ENCODE measurements at places on chromosomes 7 and 10. TPM values are rescaled to one million over a fixed set of nuclear protein-coding genes. Genes with fewer than 3 reads are reported as not detected.

DNA sequence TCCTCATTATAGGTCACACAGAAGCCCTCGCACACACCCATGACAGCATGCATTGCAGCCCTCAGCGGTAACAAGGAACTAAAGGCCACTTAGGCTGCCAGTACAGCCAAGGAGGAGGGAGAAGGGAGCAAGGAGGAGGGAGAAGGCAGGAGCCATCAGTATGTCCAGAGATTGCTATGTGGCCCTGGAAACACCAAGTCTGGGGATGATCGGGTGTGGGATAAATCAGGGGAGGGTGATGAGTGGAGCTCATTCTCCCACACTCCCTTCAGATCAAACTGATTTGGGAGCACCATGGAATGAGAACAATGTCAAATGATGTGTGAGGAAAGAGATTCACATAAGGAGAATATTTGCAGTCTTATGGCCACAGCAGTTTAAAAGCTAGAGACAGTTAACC lies 350.9 kb downstream of the TNS3 start:
- DNase-seq, result no peak

- no peak for DNase-seq
Measured at GRCh38 chr10:71719464-71720201, at the start of gene C10orf105. C10orf105 (minus strand) TSS chr10:71719778; CDS start chr10:71716337, 3,441 bp downstream.

GRCh38 chr7:18144166-18144565 lies 116.5 kb upstream of the PRPS1L1 start:
- no peak for DNase-seq

DNA sequence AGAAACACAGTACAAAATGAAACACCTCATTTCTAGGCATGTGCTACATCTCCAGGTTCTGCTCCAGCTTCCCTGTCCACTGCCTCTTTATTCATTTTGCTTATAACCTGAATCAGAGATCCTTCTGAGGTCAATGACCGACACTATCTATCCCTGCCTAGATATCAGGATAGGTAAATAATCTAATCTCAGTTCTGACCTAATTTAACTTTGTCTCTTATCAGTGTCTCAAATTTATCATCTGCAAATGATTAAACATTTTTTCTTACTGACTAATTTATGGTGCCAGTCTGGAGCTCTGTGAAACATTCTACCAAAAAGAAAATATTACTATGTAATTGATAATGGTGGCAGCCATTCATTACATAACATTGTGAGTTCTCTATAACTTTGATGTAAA lies 61.1 kb downstream of the SGCE start:
- no peak for DNase-seq

DNA sequence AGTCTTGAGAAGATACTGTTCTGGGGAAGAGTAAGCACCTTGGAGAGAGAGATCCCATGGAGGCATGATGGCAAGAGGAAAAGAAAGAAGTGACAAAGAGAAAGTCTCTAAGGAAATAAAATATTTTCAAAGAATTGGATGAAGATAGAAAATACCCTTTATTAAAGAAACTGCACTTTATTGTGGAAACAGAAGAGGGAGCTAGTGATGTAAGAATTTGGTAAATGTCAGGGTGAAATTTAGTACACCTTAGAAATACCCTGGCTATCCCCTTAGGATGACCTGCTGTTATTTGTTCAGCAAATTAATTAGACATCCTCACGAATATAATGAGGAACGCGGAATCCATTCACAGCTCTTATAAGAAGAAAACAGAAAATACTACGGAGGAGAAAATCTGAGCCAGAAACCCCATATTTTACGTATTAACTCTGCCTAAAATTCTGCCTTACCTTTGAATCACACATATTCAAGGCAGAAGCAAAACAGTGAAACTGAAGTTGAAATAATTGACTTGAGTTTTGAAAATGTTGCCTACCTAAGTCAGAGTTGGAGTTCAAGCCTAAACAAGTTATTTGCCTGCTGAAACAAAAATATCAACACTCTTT lies 90.7 kb downstream of the TFPI2 start:
- no peak for DNase-seq

DNA sequence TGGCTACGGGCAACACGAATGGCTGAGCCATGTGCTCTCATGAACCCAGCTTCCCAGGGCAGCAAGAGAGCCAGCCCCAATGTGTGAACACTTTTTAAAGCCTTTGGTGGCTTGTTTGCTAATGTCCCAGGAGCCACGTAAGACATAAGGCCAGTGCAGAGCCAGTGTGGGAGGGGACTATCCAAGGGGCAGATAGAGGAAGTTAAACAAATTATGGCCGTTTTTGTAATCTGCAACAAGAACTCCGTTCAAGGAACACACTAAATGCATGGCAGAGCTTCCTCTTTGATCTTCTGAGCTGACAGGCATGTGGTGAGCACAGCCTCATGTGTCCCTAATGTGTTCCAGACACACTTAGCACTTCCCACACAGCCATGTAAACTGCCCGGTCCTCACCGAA lies 133.3 kb downstream of the TEX36 start:
- DNase-seq, result no peak

DNA sequence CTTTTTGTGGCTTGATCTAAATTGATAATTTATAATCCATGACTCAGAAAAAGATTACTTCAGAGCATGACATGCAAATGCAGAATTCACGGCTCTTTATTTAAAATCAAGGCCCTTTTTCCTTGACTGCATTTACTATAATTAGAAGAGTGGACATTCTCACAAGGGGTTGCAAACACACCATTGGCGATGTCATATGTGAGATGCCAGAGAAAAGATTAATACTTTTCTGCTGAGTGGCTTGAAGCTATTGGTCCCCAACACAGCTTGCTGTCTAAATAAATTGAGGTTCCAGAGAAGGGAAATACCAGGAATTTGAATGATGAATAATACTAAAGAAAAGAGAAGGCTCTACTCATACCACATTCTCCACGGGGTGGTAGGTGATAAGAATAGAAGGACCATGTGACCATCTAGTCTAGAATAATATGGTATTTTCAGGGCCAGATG lies 78.7 kb upstream of the ARID5B start:
- no peak for DNase-seq

DNA sequence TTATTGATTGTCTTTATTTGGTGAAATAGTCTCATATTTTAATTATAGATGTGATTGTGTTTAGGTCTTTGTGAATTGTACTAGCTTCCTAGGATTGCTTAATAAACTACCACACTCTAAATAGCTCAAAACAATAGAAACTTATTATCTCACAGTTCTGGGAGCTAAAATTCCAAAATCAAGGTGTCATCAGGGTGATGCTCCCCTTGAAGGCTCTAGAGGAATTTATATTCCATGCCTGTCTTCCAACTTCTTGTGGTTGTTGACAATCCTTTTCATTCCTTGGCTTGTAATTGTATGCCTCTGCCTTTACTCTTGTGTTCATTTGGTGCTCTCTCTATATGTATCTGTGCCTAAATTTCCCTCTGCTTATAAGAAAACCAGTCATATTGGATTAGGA lies 155.3 kb upstream of the AKR1E2 start:
- no peak for DNase-seq

GRCh38 chr7:148999192-148999591 lies 29.1 kb downstream of the PDIA4 start:
- no peak for DNase-seq

DNA sequence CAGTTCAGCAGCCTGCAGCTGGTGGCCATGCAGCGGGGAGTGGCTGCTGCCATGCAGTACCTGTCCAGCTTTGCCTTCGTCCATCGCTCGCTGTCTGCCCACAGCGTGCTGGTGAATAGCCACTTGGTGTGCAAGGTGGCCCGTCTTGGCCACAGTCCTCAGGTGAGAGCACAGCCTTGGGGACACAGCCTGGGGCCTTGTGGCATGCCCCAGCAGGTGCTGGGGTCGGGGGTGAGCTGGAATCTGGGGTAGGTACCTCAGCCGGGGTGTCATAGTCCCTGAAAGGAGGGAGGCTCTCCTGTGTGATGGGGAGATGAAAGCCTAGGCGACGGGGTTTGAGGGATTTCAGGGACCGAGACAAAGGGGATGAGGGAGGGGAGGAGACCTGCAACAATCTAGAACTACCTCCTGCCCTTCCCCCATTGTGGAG lies 14.1 kb downstream of the EPHB6 start:
- DNase-seq, result no peak

- no peak for DNase-seq
Measured at GRCh38 chr7:155533827-155534690, 12.3 kb downstream of the CNPY1 start.

- DNase-seq, result no peak
Measured at GRCh38 chr10:44788147-44789129, 122.7 kb upstream of the TMEM72 start.

DNA sequence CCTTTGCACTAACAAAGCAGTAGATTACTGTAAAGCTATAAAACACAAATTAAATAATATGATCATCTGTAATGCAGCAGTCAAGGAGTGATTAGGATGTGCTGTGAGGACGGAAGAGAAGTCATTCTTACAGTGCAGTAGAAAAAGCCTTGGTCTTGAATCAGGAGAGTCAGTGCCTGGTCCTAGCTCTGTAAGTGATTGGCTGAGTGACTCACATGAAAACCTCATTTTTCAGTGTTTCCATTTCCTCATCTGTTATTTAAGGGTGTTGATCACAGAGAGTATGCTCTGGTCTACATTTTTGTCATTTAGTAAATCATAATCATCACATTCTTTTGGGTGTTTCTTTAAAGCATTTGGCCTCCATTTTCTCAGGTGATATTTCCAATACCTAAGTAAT lies 717.8 kb downstream of the LRMDA start:
- DNase-seq, result no peak

- no peak for DNase-seq
Measured at GRCh38 chr7:7664291-7664690, 23.7 kb downstream of the UMAD1 start.

DNA sequence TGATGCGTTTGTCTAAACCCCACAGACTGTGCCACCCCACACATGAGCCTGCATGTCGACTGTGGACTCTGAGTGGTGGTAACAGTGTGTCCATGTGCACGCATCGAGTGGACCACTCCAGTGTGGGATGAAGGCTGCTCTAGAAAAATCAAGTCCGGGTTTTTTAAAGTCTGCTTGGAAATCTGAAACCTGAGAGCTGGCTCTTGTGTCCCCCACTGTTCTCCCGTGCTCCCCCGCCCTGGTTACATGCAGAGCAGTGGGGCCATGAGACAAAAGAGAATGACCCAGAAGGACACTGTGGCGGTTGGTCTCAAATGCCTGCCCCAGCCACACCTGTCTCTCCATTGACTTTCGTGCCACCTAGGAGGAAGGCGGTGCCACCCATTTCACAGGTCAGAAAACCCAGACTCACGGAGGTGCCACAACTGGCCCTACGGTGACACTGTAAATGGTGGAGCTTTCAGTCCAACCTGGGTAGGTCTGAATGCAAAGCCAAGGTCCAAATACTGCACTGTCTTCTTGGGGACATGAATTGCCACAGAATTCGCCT lies 27.3 kb upstream of the PWWP2B start:
- DNase-seq, result peak; percentile 26

GRCh38 chr7:55552320-55553023 lies 19.8 kb downstream of the VOPP1 start:
- no peak for DNase-seq

DNA sequence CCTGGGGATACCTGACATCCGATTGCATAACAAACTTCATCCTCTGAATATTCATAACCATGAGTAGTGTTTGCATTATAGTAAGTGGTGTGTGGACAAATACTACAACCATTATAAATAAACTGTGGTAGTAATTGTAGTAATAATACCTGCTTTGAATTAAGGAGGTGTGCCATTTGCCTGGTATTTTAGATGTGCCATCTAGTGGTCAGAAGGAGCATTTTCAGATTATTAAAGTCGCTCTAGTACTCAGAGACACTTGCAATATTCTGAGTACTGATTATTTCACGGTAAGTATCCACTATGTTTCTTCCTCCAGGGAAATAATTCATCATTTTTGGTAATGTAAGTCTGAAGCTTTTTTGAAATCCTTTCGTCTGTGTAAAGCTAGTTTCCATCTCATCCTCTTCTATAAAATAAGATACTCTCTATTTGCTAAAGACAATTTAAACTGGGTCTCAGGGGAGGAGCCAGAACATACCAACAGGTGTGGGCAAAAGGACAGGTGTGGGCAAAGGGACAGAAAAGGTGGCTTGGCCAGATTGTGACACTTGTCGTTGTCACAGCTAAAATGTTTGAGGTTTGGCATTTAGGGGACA lies 115.3 kb upstream of the WDR11 start:
- no peak for DNase-seq

DNA sequence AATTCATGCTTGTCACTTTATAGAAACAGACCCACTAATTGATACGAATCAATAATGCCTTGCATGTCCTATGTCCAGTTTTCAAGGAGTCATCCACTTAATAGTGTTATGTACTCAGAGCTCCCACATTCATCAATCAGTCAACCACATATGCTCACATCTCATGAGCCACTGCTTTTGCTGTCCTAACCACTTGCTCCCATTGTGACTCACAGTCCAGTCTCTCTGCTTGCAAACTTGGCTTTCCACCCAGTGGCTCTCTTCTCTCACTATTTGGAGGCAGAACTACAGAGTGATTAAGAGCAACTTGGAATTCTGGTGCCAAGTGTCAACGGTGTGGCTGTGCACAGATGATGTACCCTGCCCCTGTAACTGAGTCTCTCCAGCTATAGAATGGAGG lies 166.0 kb downstream of the SNX13 start:
- no peak for DNase-seq

DNA sequence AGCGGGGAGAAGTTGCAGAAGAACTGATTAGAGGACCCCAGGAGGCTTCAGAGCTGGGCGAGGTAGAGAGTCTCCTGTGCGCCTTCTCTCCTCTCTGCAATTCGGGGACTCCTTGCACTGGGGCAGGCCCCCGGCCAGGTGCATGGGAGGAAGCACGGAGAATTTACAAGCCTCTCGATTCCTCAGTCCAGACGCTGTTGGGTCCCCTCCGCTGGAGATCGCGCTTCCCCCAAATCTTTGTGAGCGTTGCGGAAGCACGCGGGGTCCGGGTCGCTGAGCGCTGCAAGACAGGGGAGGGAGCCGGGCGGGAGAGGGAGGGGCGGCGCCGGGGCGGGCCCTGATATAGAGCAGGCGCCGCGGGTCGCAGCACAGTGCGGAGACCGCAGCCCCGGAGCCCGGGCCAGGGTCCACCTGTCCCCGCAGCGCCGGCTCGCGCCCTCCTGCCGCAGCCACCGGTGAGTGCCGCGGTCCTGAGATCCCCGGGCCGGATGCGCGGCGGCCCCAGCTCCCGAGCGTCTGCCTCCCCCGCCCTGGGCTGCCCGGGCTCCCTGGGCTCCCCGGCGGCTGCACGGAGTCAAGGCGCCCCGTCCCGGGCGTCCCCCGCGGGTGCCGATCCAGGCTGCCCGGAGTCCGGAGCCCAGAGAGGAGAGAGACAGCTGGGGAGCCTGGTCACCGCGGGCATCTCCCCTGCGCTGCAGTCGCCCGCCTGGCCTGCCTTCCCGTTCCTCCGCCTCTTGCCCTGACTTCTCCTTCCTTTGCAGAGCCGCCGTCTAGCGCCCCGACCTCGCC lies at the start of gene PLAU:
TSS of gene PLAU (plus strand) at position 369 of the 789 bp plus-strand sequence. CDS start 424 bp downstream, outside the sequence.
- DNase-seq, result peak; percentile 76

- DNase-seq, result no peak
Measured at GRCh38 chr7:157526913-157527634, 190.3 kb downstream of the DNAJB6 start.

- no peak for DNase-seq
Measured at GRCh38 chr7:6159097-6159483, 113.3 kb downstream of the CYTH3 start.

Gene OR6B1
- not detected for total RNA-seq

Gene BAMBI
- 15.6 TPM for total RNA-seq

Gene DENND10
- total RNA-seq, result 32.1 TPM

Gene FAM241B
- total RNA-seq, result 6.1 TPM

Gene SCD
- total RNA-seq, result 300 TPM

Gene MALRD1
- total RNA-seq, result 4.5 TPM

Gene ABCA13
- 7.6 TPM for total RNA-seq

Gene CTAGE4
- total RNA-seq, result 2.3 TPM

Gene ZMIZ2
- 92.7 TPM for total RNA-seq

Gene RET
- total RNA-seq, result 0.80 TPM

Gene COBL
- 17.0 TPM for total RNA-seq

Gene HMX3
- total RNA-seq, result not detected

Gene RTKN2
- 0.22 TPM for total RNA-seq
